ENCODE measurements at places on chromosomes 1 and 21.

DNA sequence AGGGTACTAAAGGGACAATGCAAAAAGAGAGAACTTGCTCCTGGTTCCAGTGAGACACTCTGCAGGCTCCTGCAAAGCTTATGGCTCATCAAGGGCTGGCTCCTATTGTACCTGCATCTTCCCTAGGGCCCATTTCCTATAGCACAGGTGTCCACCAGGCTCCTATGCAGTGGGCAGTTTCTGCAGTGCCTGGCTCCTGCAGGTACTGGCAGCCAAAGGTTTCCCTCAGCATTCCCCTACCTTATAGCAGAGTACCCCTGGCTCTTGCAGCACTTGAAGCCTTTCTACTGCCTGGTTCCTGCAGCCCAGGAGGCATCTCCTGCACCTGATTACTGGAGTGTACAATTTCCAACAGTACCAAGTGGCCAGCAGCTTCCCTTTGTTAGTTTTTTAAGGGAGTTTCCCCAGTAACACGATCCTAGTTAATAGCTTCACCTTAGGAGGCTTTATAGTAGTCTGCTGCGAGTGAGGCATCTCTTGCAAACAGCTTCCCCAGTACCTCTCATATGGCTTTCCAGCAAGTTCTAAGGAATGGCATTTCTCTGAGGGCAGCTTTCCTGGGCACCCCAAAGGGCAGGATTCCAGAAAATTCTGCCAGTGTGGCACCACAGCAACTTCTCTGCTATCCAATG, 141.7 kb downstream of the DENND1B start:
- no peak for DNase-seq

DNA sequence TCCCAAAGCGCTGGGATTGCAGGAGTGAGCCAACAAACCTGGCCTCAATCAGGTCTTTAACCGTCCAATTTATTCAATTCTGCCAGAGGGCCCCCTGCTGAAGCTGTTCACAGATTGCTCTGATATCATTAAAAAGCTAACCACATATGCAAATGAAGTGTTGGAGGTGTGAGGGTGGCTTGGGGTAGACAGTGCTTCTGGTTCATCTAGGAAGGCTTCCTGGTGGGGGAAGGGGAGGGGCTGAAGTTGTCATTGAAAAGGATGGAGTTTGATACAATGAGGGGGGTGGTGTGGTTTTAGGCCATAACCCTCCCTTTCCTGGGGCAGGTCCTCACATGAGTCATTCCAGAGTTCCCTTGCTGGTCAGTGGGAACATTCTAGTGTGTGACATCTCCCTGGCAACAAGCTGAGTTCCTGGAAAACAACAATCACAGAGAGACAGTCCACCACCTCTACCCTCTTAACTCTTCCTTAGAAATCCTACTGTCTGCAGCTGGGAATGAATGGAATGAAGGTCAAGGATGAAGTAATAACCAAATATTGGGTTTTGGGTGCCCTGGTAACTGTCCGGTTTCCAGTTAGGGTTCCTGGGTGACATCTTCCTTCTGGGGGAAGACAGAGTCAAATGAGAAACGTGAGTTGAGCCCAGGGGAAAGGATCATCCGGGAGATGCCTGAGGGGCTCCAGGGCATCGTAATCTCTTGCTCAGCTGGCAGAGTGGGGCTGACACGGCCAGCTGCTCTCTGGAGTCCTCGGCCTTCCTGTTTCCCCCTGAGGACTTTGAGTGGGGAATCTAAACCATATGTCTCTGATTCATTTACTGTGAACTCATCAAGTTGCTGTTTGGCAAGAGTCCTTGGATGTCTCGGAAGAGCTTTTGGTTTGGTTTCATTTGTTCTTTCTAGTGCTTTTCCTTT, 32.2 kb downstream of the BATF3 start:
- DNase-seq, result peak; percentile 93

- no peak for DNase-seq
These were observed 26.6 kb downstream of the AJAP1 start for GRCh38 chr1:4681026-4681425.

GRCh38 chr1:6912518-6912917, 127.3 kb downstream of the CAMTA1 start:
- DNase-seq, result no peak

GRCh38 chr1:81912383-81912782, 111.6 kb downstream of the ADGRL2 start:
- DNase-seq, result no peak

GRCh38 chr1:196438329-196438728, 169.9 kb downstream of the KCNT2 start:
- no peak for DNase-seq

- no peak for DNase-seq
These were observed 127.0 kb downstream of the AKT3 start for GRCh38 chr1:243723050-243723449.

DNA sequence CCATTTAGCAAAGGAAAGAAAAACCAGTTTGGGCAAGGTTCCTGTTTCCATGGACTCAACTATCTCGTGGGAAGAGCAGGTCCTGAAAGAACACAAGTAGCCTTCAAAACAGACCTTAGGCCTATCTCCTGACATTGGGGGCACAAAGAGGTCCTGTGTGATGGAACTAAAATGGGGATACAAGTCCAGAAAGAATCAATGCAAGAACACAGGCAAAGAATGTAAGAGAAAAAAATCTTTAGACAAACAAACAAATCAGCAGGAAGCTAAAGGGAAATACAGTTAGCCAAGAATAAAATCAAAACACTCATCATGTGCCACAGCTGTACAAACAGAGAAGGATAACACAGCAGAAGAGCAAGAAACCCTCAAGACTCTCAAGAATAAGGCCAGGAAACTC, 28.2 kb downstream of the SLC30A10 start:
- DNase-seq, result no peak

GRCh38 chr1:67339623-67340343, 32.1 kb downstream of the IL12RB2 start:
- peak; percentile 21 for DNase-seq

- DNase-seq, result no peak
These were observed 22.1 kb downstream of the EDARADD start for GRCh38 chr1:236416165-236416564.

GRCh38 chr1:18018366-18018765, 89.2 kb upstream of the IGSF21 start:
- no peak for DNase-seq

- DNase-seq, result no peak
These were observed 21.7 kb downstream of the RCOR3 start for GRCh38 chr1:211280910-211281309.

- no peak for DNase-seq
These were observed 66.9 kb downstream of the RNF187 start for GRCh38 chr1:228554107-228554506.

DNA sequence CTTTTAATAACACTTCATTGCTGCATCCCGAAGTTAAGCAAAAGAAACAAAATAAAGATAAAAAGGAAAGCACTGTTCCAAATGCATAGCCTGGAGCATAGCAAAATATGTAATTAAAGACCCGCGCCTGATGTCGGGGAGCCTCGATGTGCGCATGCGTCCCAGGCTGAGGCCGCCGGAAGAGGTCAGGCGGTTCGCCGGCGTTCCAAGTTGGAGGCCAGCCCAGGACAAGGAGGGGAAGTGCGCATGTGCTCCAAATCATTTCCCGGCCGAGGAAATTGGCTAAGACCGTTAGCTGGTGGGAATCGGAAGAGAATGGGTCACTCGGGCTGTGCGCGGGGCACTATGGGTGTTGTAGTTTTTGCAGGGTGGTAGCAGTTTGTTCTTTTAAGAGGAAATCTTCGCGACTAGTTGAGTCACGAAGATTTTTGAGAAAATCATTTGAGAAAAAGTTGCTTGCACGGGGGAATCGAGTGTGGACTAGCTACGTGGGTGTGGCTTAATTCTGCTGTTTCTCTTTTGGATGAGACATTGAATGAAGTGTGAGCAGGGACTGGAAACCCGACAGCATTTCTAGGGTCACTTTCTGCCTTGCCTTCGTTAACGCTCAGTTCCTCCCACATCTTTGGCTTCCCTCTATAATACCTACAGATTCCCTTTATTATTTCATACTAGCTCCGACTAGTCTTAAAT, 31.0 kb upstream of the CD1D start:
- DNase-seq, result peak; percentile 95

DNA sequence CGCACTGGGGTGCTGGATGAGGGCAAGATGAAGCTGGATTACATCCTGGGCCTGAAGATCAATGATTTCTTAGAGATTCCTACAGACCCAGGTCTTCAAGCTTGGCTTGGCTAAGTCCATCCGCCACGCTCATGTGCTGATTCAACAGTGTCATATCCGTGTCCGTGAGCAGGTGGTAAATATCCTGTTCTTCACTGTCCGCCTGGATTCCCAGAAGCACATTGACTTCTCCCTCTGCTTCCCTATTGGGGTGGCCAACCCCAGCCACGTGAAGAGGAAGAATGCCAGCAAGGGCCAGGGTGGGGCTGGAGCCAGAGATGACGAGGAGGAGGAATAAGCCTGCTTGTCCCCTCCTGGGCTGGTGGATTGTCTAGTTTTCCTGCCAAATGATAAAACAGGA, 2.2 kb upstream of the CBR3 start:
- no peak for DNase-seq

GRCh38 chr1:197782722-197783360, 7.6 kb upstream of the DENND1B start:
- no peak for DNase-seq

- DNase-seq, result no peak
These were observed 16.3 kb upstream of the NUF2 start for GRCh38 chr1:163305441-163305840.

- DNase-seq, result no peak
These were observed 139.1 kb upstream of the ZC3H11B start for GRCh38 chr1:219751870-219752507.

DNA sequence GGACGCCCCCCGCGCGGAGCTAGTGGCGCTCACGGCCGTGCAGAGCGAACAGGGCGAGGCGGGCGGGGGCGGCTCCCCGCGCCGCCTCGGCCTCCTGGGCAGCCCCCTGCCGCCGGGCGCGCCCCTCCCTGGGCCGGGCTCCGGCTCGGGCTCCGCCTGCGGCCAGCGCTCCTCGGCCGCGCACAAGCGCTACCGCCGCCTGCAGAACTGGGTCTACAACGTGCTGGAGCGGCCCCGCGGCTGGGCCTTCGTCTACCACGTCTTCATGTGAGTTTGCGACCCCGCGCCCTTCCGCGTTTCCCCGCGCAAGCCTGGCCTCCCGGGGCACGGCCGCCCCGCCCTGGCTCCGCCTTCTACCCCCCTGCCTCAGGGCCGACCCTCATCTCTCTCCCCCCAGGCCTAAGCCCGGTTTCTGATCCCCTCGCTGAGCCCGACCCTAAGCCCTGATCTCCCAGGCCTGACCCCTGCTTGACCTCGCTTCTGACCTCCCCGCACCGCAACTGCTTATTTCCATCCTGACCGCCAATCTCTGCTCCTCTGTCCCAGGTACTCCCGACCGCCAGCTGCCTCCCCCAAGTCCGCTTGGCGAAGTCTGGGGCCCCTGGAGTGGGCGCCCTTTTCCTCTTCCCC, 669 bp downstream of the KCNQ4 start:
- DNase-seq, result no peak

DNA sequence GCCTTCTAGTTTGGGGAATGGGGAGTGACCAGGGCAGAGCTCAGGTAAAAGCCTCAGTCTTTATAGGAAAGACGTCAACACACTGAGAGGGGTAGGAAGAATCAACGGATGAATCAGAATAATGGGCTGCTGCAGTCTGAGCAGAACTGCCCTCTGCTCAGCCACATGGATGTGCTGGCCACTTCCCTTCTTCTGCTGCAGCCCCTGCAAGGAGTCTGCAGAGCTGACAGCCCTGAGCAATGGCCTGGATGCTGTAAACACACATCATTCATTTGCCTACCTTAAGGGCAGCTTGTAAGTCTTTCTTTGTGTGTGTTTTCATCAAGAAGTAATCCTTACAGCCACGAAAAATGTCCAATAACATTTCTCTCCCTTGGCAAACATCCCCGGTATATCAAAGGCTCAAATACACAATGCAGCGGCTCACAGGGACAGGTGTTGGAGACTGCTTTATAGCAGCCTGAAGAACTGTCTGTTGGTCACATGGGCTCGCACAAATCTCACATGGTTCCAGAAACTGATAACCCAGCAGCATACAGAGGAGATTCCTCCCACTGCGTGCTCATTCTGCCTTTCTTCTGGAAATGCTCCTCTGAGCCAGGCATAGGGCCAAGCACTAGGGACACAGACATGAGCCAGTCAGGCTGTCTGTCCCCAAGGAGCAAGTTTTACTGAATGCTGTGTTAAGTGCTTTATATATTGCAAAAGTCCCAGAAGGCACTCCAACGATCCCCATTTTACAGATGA, 110.1 kb downstream of the HMGB4 start:
- no peak for DNase-seq

DNA sequence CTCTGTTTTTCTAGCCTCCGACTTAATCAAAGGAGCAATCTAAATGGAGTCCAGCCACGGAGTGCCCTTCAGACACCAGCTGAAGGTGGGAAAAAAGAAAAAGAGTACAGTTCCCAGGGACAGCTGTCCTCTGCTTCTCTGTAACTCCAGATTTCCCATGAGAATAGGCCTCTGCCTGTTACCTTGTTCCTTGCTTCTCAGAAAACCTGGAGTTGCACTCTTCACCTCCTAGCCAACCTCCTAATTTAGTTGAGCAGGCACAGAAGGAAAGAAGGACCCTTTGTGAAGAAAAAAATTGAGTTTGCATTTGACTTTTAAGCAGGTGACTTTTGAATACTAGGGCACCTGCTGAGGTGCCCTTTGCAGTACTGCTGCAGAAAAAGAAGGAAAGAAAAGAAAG, 8.3 kb downstream of the BARHL2 start:
- DNase-seq, result no peak

DNA sequence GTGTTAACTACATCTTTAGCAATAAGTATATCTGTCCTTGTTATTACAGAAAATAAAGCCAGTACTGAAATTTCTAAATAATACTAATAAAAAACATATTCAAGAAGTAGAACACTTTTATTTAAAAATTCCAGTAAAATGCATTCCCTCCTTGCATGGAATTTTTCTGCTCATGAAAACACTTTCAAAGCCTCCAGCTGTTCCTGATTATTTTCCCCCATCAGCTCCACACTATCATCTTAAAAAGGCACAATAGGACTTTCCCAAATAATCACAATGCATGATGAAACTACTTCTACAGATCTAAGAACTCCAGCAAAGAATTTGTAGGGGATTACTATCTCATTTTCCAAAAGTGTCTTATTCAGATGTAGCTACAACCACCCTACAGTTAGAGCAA, 162.6 kb upstream of the USP25 start:
- no peak for DNase-seq

DNA sequence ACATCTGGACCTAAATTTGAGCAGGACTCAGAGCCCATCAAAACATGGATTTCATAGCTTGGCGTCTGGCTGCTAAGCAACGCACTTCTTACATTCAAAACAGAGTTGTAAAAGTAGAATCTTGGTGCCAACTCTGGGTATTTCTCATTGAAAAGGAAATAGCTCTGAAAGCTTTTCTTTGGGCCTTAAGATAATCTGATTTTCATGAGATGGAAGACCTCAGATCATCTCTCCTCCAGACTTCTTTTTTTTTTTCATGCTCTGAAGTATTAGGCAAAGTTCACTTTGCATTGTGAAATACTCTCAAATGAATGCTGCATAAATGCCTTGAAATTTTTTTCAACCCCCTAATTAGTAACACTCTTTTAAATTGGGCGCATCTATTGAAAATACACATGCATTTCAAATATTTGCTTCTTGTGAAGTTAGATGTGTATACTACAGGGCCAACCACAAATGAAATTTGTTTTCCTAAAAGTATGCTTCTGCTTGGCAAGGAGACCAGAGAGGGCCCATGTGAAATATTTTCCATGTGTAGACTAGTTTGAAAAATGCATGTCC, 4.2 kb downstream of the ADAMTS5 start:
- DNase-seq, result no peak

All from HFF-Myc (cell line).